ENCODE measurements at places on chromosomes 3 and 15. TPM values are rescaled to one million over a fixed set of nuclear protein-coding genes. Genes with fewer than 3 reads are reported as not detected.

The SLC6A20 gene
- 0.33 TPM for total RNA-seq

DNA sequence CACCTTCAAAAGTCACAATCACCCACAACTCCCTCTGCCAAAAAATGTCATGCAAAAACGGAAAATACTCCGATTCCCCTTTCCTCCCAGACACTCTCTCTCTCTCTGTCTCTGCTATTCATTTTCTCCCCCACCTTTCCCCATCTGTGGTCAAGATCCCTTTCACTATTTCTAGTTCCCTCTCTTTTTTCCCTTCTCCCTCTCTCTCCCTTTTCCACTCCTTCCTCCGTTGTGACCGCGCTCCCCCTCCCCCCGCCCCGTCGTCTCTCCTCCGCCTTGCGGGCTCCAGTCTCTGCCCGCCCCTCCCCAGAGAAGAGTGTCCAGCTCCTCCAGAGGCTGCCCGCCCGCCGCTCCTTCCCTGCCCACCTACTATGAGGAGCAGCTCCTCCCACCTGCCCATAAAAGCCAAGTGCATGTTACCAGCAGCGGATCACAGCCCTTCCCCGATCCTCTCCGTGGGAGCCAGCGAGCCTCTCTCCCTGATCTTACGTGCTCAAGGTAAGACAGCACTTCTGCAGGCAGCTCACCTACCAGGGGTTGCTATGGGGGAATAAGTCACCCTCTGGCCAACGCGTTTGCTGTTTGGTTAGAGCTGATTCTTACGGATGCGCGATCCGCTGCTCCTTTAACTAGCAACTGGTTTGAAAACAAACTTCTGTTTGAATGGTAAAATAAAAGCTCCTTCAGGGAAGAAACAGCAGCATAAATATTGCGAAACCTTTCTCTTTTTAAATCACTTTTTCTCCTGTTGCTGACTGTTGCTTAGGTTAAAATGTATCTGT, at the start of gene COL8A1:
Gene COL8A1 (plus strand): TSS at position 428 of the 782 bp plus-strand sequence. CDS start 152,089 bp downstream, outside the sequence.
- DNase-seq = peak; percentile 36

- no peak for DNase-seq
These were observed 36.8 kb downstream of the MUC4 start for GRCh38 chr3:195774917-195775316.

DNA sequence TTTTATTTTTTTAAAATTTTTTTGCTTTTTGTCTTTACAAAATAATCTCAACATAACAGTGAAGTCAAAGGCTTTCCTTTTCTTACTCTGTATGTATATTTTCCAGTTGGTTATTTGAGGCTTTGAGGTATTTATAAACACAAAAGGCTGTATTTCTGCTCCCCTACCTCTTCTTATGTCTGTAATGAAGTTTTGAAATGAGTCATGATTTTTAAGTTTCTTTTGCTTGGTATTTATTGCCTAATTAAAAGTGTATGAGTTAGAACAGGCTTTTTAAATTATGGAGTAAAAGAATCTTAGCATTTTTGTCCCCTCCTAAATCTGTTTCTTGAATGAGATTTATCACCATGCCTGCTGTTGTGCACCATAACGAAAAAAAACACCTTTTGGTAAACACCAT, 66.0 kb downstream of the DCUN1D1 start:
- no peak for DNase-seq

- DNase-seq = no peak
These were observed 3.1 kb downstream of the CIAO2A start for GRCh38 chr15:64090527-64090926.

The IMPG2 gene
- total RNA-seq = 0.33 TPM

The PLOD2 gene
- 35.7 TPM for total RNA-seq

DNA sequence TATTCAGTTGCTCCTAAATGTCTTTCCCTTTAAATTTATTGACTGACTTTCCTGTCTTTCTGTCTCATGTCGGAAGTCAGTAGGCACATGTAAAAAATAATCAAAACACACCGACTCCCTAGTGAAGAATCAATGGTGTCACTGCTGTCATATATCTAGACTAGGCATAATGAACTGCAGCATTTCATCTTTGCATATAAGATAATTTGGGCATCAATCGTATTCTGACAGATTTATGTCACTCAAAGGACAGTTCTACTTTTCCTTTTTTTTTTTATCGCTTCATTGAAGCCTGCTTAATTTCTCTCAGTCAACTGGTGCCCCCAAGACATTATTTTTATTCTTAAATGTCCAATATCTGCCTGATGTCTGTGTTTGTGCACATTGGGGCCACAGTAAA, 206.3 kb downstream of the MEIS2 start:
- DNase-seq = no peak

- DNase-seq = no peak
These were observed 91.0 kb downstream of the FOXP1 start for GRCh38 chr3:71492566-71492965.

DNA sequence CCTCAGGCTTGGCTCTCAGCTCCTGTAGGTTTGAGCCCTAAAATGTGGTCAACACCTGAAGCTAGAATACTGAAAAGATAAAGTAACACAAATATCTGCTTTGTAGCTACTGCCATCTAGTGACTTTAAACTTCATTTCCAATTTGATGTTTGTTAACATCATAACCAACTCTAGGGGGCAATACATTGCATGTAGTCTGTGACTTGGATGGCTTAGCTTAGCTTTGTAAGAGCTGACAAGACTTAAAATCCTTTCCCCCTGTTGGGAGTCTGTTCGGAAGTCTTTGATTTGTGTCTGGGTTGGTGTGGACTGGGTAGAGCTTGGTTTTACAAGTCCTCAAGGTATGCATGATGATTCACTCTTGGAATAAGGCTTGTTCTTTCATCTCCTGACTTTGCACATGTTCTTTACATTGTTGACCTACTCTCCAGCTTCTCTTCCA, 51.7 kb downstream of the SCN11A start:
- no peak for DNase-seq

- no peak for DNase-seq
These were observed 28.8 kb downstream of the ST6GAL1 start for GRCh38 chr3:186959029-186959624.

GRCh38 chr3:156888176-156888575, 62.0 kb downstream of the LEKR1 start:
- DNase-seq = no peak

The C3orf20 gene
- total RNA-seq = 0.15 TPM

The CEMIP gene
- under 0.01 TPM for total RNA-seq

- DNase-seq = no peak
These were observed 329.8 kb upstream of the SGO1 start for GRCh38 chr3:20515834-20516233.

The EPHB1 gene
- total RNA-seq = 5.9 TPM

GRCh38 chr15:43748376-43748775, 2.1 kb downstream of the PDIA3 start:
- no peak for DNase-seq

- no peak for DNase-seq
These were observed 110.9 kb upstream of the GALNT15 start for GRCh38 chr3:16063603-16064002.

DNA sequence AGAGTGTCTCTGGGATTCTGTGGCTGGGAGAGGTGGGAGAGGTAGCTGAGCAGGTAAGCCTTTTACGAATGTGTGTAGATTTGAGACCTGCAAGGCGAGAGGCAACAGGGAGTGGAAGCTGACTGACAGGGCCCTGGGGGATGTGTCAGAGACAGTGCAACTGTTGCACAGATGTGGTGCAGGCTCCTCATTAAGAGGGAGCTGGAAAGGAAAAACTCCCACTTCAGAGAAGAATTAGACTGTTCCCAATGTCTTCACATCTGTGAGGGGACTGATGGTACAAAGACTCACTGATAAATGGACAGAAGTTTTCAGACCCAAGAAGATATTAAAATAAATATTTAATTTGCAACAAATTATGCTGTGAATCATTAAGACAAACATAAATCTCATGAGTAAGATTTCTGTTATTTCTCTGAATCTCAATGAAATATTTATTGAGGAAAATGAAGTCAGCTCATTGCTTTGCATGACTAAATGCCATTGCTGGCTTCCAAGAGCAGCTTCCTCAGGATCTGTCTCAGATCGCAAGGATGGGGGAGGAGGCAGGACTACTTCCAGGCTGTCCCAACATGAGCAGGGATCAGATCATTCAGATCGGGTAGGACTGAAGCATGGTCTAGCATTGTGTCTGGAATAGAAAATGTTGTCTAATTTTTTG, 127.3 kb upstream of the ROPN1 start:
- DNase-seq = no peak

DNA sequence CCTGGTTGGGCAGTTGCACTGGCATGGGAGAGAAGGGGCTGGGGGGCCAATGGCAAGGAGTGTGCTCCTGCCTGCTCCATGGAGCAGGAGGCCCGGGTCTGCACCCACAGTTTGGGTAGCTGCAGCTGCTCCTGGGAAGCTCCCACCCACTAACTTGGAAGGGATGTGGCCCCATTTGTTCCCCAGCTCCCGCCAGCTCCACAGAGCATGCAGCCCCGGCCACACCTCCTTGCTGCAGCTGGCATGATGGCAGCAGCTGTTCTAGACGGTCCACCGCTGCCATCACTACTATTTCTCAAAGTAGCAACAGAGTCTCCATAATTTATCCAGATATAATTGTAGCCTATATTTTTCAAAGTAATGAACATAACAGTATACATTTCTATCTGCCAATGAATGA, 65.8 kb downstream of the PIK3CB start:
- no peak for DNase-seq

GRCh38 chr3:42498791-42499477, 3.5 kb upstream of the VIPR1 start:
- DNase-seq = peak; percentile 12

The SPESP1 gene
- 5.1 TPM for total RNA-seq

- DNase-seq = no peak
These were observed 20.6 kb downstream of the ARHGAP31 start for GRCh38 chr3:119314821-119315220.

DNA sequence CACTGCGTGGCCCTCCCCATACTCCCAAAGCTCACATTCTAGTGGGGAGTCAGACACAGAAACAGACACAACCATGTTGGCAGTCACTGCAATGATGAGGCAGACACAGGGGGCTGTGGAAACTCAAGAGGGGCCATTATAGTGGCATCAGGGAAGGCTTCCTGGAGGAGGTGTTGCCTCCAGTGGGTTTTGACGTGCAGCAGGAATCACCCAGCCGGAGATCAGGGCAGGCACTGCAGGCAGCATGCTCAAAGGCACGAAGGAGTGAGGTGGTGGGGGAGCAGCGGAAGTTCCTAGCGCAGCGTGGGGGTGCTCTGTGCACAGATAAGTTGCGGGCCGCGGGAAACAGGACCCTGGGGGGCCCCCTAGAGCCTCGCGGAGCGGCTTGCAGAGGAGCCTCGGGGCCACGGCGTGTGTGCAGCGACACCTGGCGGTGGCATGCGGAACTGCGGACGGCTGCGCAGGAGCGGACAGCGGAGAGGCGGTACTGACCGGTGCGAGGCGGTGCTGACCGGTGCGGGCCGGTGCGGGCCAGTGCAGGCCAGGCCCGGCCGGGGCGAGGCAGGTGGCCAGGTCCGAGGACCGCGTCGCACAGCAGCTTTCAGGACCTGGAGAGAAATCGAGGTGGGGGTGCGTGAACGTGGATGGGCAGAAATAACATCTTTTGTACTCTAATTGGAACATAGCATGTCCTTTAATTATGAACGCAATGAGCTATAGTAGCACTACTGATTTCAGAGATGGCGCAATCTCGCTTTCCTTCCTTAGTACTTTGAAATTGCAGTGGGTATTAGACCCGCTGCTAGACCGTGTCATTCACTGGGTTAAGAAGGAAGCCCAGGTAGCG, 101.5 kb downstream of the FBLN2 start:
- DNase-seq = peak; percentile 72

- no peak for DNase-seq
These were observed 516.7 kb upstream of the MDFIC2 start for GRCh38 chr3:70829092-70829491.

The SERP1 gene
- 327 TPM for total RNA-seq

GRCh38 chr15:29348336-29348914, 78.8 kb upstream of the NSMCE3 start:
- DNase-seq = no peak

DNA sequence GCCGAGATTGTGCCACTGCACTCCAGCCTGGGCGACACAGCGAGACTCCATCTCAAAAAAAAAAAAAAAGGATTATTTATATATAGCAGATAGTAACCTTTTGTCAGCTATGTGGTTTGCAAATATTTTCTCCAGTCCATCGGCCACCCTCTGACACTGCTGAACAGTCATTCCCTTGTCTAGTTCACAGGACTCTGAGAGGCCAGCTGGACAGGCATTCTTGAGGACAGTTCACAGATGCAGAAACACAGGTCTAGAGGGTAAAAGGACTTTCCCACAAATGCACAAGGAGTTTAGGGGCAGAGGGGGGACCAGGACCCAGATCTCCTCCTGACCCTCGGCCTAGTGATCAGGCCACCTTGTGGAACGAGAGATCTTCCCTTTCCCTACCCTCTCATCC, 7.5 kb upstream of the TMEM40 start:
- no peak for DNase-seq

The SLC6A11 gene
- total RNA-seq = under 0.01 TPM

DNA sequence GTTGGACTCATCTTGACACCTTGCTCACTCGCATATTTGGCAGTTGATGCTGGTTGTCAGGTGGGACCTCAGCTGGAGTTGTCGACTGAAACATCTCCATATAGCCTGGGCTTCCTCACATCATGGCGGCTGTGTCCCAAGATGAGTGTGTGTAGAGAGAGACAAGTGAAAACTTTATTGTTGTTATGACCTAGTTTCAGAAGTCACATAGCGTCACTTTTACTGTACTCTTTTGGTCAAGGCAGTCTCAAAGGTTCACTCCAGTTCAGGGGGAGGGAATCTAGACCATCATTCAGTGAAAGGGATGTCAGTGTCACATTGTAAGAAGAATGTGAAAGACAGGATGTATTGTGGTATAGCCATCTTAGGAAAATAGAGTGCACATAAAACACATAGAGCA, 214.2 kb downstream of the ITPR1 start:
- no peak for DNase-seq

The TLR9 gene
- total RNA-seq = not detected

The TMCO5A gene
- total RNA-seq = not detected

GRCh38 chr3:65539616-65540015, 499.1 kb downstream of the MAGI1 start:
- no peak for DNase-seq

Measured in breast epithelium (tissue), 4 donors.